Mucosa of gallbladder (tissue), 1 donor: ENCODE measurements at places on chromosomes 12 and 14. TPM values are rescaled to one million over a fixed set of nuclear protein-coding genes. Genes with fewer than 3 reads are reported as not detected.

Gene CD27
- total RNA-seq = 3.8 TPM

Gene PXMP2
- 89.8 TPM for total RNA-seq

Gene TARBP2
- total RNA-seq = 33.3 TPM

Gene LRRIQ1
- 2.0 TPM for total RNA-seq

Gene TBX5
- 0.20 TPM for total RNA-seq

Gene GALNT8
- 0.43 TPM for total RNA-seq

Gene P3H3
- 28.1 TPM for total RNA-seq
